NCI-H1694 treated with DMSO at 0.1 percent for 48 hours (cell line): ENCODE measurements at places on chromosomes 1 and 21.

DNA sequence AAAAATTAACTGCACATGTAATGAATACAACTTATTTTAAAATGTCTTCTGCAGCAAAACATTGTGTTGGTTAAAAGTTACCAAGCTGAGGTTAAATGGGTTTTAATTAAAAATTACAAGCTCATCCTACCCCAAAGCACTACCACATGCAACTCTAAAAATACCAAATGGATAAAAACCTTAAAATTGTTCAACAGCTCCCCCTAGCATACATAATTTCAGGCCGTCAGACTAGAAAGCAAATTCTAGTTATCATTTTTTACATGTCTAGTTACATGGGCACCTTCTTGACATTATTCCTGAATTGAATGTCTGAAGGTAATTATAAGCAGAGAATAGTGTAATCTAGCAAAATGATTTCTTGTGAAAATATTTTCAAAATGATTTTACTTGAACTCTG lies 176.5 kb downstream of the C1orf21 start:
- peak; percentile 36 for DNase-seq

- no peak for DNase-seq
Observed at GRCh38 chr1:3902571-3903091, 2.6 kb upstream of the C1orf174 start.

- DNase-seq, result peak; percentile 46
Observed at GRCh38 chr1:29245876-29246275, 9.6 kb downstream of the PTPRU start.

DNA sequence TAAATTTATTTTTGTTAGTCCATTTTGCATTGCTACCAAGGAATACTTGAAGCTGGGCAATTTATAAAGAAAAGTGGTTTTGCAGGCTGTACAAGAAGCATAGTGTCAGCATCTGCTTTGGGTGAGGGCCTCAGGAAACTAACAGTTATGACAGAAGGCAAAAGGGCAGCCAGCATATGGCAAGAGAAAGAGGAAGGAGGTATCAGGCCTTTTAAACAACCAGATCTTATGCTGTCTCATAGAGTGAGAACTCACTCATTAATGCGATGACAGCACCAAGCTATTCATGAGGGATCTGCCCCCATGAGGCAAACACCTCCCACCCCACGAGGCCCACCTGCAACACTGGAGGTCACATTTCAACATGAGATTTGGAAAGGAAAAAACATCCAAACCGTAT lies 898.4 kb downstream of the KCNT2 start:
- DNase-seq, result peak; percentile 17

- no peak for DNase-seq
Observed at GRCh38 chr1:222466150-222466865, 81.6 kb downstream of the HHIPL2 start.

GRCh38 chr1:21511579-21512522 lies 2.6 kb downstream of the ALPL start:
- no peak for DNase-seq
